ENCODE measurements at places on chromosomes 1 and 21.

DNA sequence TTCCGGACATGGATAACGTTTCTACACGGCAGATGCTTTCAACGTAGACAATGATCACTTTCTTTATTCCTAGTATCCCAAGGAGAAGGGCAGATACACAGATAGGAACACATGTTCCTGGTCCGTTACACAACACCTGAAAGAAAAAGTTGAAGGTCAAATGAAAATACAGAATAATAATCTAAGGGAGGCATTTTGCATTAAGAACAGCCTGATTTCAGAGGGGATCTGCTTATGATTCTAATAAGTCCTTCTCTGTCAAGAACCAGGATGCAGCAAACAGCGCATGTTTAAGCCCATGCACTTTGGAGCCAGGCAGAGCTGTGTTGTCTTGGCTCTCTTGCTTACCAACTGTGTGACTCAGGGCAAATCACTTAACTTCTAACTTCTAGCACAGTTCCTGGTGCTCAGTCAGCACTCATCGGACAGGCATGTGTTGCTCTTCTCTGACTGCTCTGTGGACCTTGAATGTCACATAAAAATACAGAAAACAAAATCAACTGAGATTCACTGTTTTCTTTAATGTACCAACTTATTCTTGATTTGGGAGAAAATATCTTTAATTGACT, 56.3 kb upstream of the CNN3 start:
- DNase-seq, result no peak

GRCh38 chr1:30770150-30770549, 12.6 kb upstream of the LAPTM5 start:
- no peak for DNase-seq

DNA sequence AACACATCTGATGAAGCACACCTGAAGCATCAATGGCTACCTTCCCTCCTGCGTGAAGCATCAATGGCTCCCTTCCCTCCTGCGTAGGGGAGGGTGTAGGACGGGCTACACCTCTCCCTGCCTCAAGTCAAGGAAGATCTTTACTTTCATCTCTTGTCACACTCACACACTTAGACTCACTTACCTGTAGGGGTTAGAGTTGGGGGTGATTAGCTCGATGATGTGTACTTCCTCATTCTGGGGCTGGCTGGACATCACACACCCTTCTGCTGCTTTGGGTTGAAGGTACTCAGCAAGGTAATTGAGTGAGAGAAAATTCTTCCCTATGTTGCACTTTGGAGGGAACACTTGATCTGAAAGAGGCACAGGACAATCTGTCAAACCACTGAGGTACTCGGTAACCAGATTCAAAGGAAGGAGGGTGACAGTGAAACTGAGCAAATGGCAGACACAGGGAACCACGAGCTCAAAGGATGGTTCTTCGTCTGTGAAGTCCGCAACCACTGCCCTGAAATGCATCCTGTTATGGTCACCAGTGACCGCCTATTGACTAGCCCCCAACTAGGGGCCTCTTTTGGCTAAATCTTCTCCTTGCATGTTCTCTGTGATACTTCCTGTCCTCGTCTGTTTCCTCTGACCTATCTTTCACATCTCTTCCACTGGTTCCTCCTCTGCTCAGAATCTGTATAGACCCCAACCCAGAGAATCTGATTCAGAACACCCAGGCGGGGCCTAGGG, 156.2 kb downstream of the TGFBR3 start:
- no peak for DNase-seq

GRCh38 chr1:23126801-23127200, 41.9 kb downstream of the LUZP1 start:
- DNase-seq, result no peak

DNA sequence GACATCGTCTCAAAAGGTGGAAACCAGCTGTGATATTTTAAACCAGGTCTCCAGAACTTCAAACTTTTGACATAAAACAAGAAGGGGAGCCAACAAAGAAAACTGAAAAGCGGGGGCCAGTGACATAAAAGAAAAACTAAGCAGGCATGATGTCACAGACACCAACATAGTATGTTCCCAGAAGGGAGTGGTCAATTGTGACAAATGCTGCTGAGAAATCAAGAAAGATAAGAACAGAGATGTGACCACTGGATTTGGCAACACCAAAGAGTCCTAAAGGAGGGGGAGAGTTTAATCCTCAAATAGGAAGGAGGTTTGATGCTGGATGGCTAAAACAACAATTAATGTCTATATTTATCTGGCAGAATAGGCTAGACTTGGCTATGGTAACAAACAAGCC, 2.3 kb upstream of the RNF19B start:
- no peak for DNase-seq

DNA sequence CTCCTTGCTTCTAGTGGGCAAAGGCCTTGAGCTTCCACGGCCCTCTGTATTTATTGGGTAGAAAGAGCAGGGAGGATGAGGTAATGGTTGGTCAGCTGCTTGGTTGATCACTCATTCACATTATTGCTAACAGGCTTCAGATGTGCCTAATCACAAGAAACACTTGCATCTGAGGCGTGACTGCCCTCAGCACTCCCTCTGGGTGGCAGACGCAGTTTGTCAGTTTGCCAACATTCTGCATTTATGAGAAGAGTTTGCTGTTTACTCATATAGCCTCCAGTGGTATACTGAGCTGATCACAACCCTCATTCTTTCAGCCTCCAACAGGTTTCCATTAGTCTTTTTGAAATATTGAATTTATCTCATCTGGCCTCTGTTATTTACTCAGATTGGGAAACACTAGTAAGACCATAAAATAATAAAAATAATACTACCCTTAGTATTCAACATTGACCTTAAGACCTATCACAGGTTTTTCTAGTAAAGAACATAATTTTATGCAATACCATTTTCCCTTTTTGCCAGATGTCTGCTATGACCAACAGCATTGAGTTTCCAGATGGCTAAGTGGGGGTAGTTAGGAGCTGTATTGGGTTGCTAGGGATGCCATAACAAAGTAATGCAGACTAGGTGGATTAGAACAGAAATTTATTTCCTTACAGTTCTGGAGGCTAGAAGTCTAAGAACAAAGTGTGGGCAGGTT, 53.3 kb downstream of the PTGFR start:
- no peak for DNase-seq

- DNase-seq, result no peak
Measured at GRCh38 chr1:242128951-242129502, 130.1 kb upstream of the MAP1LC3C start.

Data from WERI-Rb-1 (cell line).